ENCODE measurements at places on chromosomes 5 and 9.

- DNase-seq = no peak
Measured at GRCh38 chr9:2087500-2088313, 72.6 kb downstream of the SMARCA2 start.

DNA sequence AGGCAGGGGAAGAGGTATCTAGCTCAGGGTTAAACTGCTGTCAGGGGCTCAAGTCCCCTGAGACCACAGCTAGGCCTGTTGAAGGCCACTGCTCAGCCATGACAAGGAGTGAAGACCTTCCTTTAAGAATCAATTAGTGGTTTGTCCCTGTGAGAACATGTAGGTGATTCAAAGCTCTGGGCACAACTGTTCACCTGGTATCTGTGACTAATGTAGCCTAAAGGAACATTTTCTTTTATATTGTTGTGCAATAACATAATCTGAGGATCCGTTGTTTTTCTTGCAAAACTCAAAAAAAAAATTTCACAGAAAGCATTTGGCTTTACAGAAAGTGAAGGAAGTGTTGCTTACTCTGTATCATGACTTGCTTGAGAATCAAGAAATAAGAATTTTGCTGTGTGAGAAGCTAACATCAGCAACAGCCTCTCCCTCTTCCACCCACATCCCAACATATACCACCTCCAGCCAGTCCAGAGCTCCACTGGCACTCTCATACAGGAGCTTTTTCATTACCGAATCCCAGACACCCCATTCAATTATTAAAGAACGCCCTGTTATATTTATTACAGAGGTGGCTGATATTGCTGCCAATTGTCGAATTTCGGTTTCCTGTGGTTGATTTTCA lies 807.0 kb downstream of the TLE4 start:
- no peak for DNase-seq

DNA sequence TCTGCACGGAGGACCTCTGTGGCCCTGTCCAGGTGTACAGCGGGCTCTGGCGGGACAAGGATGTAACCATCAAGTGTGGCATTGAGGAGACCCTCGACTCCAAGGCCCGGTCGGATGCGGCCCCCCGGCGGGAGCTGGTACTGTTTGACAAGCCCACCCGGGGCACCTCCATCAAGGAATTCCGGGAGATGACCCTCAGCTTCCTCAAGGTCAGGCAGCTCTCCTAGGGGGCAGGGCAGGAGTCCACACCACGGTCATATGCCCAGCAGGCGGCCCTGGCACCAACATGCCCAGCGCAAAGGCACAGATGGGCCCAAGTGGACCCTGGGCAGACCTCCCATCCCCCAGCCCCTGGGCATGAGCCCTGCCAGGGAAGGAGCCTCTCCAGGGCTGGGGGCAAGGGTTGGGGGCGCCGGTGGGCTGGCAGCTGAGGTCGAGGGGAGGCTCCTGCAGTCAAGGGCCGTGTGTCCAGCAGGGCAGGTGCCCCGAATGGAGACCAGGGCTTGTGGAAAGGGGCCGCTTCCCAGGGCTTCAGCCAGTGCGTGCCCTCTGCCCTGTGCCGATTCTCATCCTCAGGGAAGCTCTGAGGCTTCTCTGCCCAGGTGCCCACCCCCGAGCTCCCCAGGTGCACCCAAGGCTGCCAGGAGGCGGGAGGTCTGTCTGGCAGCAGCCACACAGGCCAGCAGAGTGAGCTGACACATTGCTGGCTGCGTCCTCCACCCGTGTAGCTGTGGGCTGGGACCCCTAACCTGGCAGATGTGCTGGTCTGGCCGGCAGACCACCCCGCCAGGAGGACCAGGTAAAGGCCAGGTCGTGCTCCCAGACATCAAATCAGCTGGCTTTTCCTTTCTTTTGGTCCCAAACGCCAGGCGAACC lies 10.0 kb downstream of the DIPK1B start:
- no peak for DNase-seq

DNA sequence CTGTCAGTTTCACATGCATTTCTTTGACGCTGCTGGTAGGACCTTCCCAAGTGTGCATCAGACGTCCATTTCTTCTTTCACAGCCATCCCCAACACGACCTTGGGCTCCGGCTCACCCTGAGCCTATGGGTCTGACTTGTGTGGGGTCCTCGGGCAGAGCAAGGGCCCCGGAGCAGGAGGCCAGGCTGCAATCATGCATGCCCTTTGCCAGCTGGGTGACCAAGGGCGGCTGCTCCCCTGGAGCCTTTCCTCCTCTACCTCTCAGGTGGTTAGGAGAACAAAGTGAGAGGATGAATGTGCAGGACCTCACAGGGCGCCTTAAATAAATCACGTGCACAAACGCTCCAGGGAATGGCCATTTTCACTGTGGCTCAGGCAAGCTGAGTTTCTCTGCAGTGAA lies 33.2 kb downstream of the TERT start:
- DNase-seq = no peak

DNA sequence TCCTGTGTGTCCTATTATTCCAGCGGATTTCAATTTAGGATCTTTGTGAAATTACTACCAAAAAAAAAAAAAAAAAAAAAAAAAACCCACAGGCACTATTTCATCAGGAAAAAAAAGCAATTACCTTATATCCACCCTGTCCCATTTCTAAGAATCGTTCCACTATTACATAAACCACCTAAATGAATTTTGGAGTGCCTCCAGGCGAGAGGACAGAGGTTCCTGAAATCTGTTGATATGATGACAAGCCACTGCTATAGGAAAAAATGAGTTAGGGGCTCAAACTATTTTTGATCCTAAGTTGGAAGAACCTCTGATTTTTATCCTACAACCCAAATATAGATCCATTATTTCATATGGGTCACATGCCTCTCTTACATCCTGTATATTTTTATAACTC lies 177.9 kb downstream of the GNAQ start:
- DNase-seq = no peak

DNA sequence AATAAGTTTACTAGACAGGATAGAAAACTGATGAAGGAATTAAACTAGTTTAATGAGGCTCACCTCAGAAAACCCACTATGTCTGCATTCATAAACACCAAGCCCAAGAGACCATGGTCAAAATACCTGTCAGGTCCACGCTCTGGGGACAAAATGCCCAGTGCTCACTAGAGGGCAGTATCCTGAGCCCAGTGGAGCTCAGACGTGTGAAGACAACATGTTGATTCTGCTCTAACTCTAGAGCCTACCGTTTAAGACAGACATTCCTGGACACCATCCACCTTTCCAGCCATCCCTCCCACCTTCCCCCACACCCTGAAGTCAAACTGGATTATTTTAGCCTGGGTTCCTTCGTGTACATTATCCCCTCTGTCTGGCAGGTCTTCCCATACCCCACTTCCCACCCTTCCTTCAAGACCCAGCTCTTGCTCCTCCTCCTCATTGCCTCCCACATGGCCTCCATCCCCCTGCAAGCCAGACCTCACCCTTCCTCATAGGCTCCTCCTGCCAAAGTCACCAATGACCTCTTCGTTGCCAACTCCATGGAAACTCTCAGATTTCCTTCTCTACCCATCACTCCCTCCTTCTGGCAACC lies 142.3 kb upstream of the FSTL4 start:
- DNase-seq = no peak

DNA sequence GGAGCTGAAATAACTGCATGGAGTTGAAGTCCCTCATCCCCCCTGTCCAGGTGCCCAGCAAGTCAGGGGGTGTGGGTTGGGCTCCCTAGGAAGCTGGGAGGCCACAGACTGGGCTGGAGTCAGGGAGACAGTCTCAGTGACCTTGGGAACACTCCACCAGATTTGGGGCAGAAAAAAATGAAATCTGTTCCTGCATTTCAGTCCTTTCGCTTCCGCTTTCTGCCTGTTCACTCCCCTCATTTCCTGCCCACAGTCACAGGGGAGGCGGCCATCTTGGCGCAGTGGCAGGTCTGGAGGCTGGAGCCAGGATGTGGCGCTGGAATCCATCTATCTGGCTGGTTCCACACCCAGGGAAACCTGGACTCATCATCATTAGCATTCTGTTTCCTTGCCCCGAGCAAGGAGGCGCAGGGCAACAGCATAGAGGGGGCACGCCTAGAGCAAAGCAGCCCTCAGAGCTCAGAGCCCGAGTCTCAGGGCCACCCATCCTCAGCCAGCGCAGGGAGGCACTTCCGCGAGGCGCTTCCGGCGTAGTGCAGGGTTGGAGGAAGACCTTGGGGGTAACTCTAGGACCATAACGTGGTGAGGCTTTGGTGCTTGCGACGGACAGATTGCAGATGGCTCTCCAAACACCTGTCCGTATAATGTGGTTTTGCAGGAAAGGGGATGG lies 86.2 kb upstream of the HSPA9 start:
- no peak for DNase-seq

DNA sequence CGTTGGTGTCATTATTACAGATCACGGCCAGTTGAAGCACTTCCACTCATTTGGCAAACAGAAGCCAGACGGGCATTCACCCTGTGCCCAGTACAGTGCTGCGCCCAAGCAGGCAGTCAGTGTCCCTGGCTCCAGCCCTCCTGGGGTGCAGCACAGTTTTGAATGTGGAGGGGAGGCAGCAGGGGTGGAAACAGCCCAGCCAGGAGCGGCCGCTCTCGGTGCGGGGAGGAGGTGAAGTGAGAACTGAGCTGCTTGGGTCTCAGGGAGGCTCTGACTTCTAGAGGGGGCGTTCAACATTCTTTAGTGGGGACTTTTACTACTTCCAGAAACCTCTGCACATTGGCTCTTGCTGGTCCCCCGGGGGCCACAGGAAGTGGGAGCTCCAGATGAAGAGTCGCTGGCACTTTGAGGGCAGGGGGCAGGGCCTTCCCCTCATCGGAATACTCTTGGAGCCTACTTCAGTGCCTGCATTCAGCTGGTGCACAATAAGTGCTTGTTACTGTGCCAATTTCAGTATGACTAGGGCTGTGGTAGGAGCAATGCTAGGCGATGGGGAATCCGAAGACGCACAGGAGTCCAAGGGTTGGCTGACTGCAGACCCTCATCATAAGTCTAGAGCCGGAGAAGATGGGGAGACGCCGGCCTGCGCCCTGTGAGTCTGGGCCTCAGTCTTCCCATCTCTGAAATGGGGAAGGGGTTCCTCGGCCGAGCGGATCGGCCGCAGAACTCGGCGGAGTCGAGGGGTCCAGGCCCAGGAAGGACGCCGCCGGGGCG lies 492 bp upstream of the NEK6 start:
- no peak for DNase-seq

GRCh38 chr9:87816036-87816435 lies 66.6 kb upstream of the SPATA31E1 start:
- no peak for DNase-seq

- no peak for DNase-seq
Measured at GRCh38 chr9:22103685-22104575, 94.8 kb upstream of the CDKN2B start.

DNA sequence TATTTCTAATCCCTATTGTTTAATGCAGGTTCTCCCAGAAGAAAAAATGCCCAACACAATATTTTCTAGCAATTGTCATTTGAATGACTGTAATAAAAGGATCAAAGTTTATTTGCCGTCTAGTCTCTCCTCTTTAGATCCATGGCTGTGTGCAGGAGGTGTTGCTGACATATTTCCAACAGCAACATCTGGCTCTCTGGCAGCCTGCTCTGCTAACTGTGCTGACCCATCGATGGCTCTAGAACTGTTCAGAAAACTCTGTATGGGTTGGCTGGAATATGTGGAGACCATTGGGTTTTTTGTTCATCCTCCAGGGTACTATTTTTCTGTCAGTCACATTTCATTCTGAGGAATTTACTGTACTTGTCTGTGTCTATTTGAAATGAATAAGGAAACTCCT lies 202.0 kb upstream of the SLC27A6 start:
- DNase-seq = no peak

GRCh38 chr9:72415163-72415562 lies 50.2 kb upstream of the ZFAND5 start:
- no peak for DNase-seq

- DNase-seq = no peak
Measured at GRCh38 chr5:14959399-14960119, 88.0 kb upstream of the ANKH start.

GRCh38 chr5:84372066-84372695 lies 12.5 kb downstream of the EDIL3 start:
- no peak for DNase-seq

DNA sequence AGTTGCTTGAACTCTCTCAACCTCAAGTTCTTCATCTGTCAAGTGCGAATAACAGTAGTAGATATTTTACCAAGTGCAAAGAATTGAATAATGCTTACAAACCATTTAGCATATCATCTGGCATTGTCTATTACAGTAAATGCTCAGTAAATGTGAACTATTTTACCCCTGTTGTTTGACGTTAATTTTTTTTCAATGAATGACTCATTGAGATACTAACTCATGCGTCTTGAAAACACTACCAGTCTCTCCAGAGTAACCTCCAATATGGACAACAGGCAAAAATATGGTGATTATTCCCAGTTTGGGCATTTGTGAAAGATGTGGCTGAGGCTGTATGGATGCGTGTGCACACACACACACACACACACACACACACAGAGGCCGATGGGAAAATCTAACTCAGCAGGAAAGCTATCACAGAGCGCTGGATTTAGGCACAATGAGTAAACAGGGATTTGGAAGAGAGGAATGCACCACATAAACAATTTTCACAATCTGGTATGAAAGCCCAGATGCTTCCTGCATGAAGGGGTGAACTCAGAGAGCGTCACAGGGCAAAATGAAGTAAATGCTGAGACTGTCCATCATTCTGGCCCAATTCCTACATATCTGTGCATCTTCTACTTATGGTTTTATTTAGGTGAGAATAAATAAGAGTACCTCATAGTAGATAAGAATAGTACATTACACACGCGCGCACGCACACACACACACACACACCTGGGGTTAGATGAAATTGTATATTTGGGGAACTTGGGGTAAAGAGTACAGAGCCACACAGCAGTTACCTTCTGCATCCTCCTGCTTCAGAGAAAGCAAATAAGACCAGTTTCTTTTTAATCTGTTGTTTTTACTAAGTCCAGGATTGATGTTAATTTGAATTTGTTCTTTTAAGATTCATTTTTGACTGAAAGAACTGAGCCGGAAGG lies 128.7 kb downstream of the PALM2AKAP2 start:
- no peak for DNase-seq

- no peak for DNase-seq
Measured at GRCh38 chr9:80646211-80646610, 1043.1 kb downstream of the TLE1 start.

DNA sequence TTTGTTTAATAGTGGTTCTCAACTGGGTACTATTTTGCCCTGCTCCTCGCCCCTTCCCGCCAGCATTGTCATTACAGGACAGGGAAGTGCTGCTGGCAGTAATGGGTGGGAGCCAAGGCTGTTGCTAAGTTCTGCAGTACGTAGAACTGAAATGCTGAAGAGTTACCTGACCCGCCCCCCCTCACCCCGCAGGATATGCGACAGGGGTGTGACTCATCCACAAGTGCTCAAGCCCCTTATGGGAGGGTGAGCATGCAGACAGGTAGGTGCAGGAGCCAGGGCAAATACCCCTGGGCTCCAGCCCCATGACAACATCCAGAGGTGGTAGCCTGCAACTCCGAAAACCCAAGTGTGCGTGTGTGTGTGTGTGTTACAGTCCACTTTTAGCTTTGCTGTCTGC lies 35.7 kb downstream of the LRRC70 start:
- no peak for DNase-seq

- DNase-seq = no peak
Measured at GRCh38 chr5:132776938-132777208, 166 bp downstream of the SEPTIN8 start.

DNA sequence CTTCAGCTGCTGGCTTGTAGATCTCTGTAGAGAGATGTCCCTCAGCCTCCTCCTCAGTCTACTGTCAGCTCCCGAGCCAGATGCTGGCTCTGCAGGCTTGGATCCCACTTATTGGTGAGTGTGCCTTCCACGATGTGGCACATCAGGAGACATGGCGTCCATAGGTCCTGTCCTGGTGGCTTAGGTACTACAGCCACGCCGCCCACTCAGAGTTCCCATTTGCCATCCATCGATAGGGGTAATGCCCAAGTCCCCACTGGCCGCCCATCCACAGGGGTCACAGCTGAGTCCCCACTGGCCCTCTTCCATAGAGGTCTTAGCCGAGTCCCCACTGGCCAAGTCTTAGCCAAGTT lies 17.3 kb downstream of the EXOC3 start:
- no peak for DNase-seq

All from activated T-helper 1 cell treated with Interleukin-2 at 50 U/mL for 16 hours (primary cell).